Naive B cell (primary cell): ENCODE measurements at places on chromosomes 12 and 14.

DNA sequence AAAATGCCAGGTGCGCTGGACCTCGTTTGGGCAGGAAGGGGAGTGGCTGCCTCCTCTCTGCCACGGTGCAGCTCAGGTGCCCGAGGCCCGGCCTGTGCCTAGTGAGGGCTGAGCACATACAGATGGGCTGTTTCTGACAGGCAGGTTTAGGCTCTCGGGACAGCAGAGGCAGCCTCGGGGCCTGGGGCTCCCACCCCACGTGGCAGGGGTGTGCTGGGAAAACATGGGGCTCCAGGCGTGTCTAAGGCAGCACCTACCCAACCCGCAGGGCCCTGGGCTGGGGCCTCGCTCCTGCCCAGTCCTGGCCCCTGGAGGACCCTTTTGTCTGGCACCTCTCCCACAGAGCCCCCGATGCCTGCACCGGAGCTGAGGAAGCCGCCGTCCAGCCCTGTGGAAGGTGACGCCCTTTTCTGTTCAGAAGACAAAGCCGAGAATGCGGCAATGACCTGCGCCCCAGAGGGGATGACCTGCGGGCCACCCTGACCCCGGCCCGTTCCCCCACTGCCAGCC lies 76.4 kb upstream of the GALNT9 start:
- no peak for DNase-seq

DNA sequence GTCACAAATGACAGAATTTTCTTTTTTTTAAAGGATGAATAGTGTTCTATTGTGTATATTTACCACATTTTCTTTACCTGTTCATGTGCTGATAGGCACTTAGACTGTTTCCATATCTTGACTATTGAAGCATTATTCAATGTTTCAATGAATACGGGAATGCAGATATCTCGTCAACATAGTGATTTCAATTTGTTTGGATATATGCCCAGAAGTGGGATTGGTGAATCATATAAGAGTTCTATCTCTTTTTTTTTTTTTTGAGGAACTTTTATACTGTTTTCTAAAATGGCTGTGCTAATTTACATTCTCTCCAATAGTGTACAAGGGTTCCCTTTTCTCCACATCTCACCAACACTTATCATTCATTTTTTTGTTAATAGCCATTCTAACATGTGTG lies 97.9 kb upstream of the FAR2 start:
- DNase-seq: no peak

GRCh38 chr14:38947343-38947742 lies 155.7 kb downstream of the SEC23A start:
- DNase-seq: no peak

DNA sequence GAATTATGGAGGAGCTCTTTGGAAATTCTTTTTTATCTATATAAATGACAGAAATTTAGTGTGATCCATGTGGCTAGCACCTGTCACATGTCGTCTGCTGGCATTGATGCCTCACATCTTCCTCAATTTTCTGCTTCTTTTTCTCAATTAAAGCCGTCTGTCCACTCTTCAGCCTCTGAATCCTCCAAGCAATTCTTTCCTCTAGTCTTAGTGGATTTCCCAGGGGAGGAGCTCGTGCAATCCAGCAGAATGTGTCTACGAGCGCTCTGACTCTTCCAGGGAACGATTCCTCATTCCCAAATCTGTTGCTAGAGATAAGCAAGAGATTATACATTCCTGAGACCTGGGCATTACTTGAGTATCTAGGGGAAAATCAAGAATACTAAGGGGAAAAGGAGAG lies 176.6 kb downstream of the EMP1 start:
- no peak for DNase-seq

GRCh38 chr14:36880276-36880675 lies 218.6 kb downstream of the PAX9 start:
- DNase-seq: no peak

- DNase-seq: no peak
Observed at GRCh38 chr12:84789184-84789583, 123.4 kb downstream of the SLC6A15 start.

GRCh38 chr14:96445844-96446710 lies 54.1 kb downstream of the AK7 start:
- no peak for DNase-seq

- no peak for DNase-seq
Observed at GRCh38 chr12:122235741-122236140, 9.9 kb upstream of the DIABLO start.

DNA sequence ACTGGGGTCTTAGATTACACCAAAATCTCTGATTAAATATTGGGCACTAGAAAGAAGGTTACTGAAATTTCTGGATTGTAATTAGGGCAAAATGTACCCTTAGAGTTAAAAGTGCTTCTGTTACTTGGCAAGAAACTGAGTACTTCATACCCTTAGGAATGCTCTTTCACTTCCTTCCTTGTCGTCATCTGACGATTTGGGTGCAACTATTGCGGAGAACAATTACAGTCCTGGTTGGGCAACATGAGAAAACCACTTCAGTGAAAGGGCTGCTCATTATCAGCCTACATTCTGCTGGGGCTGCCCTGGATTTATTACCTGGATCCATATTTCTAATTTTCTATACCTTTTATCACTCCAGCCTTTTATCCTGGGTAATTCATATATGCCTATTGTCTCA lies 348.5 kb upstream of the MDGA2 start:
- no peak for DNase-seq

DNA sequence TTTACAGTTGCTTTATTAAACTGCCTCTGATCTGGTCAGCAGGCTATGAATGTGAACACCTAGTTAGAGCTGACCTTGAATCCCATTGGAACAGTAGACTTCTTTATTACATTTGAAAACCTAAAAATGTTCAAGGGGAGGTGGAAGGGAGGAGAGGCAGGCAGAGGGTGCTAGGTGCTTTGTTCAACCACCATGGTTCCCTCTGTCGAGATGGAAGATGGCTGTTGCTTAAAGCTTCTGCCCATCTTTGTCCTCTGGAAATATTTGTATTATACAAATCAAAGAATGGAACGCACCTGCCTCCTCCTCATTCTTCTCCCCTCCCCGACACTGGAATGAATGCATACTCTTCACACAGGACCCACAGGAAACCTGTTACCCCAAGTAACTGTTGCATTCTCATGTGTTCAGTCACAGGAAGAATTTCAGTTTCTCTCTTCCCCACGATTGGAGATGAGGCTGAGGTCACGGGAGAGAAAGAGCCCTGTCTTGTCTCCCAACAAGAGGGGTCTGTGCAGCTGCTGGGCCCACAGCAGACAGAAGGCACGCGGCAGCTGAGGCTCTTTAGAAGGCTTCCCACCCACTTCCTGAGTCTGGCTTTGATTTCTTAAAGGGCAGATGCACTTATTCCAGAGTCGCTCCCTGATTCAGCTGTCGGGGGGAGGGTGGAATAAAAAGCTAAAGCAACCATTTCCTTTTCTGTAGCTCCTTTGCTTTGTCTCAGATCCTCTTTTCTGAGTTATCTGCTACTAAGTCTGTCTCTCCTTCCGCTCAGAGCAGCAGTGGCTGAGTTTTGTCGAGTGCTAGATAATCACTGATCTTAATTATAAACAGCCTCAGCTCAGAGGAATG lies 217.9 kb upstream of the BTG1 start:
- peak; percentile 82 for DNase-seq

GRCh38 chr12:115828168-115828567 lies 449.3 kb downstream of the MED13L start:
- no peak for DNase-seq

- DNase-seq: no peak
Observed at GRCh38 chr12:6980740-6981139, 10.0 kb downstream of the EMG1 start.

GRCh38 chr12:70646850-70647249 lies 9.6 kb upstream of the PTPRB start:
- no peak for DNase-seq

- no peak for DNase-seq
Observed at GRCh38 chr14:20686386-20687143, 2.0 kb upstream of the ANG start.

- no peak for DNase-seq
Observed at GRCh38 chr12:131735153-131735456, 24.2 kb downstream of the SFSWAP start.

DNA sequence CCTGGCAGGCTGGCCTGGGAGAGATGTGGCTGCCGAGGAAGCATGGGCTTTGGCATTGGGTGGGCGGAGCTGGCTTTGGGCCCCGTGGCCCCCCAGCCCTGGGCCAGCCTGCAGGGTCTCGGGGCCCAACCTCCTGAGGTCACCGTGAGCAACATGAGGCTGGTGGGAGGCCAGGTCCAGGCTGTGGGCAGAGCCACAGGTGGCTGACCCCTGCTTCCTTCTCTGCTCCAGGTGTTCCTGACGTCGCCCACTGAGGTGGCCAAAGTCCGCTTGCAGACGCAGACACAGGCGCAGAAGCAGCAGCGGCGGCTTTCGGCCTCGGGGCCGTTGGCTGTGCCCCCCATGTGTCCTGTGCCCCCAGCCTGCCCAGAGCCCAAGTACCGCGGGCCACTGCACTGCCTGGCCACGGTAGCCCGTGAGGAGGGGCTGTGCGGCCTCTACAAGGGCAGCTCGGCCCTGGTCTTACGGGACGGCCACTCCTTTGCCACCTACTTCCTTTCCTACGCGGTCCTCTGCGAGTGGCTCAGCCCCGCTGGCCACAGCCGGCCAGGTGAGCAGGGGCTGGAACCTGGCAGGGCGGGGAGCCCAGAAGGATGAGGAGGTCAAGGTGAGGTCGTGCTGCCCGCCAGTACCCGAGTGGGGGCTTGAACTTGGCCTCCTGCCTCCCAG lies 5.5 kb downstream of the SLC25A47 start:
- DNase-seq: no peak

GRCh38 chr12:124445826-124446225 lies 121.6 kb downstream of the NCOR2 start:
- DNase-seq: no peak

GRCh38 chr12:22573181-22573580 lies 28.8 kb upstream of the C2CD5 start:
- DNase-seq: no peak

DNA sequence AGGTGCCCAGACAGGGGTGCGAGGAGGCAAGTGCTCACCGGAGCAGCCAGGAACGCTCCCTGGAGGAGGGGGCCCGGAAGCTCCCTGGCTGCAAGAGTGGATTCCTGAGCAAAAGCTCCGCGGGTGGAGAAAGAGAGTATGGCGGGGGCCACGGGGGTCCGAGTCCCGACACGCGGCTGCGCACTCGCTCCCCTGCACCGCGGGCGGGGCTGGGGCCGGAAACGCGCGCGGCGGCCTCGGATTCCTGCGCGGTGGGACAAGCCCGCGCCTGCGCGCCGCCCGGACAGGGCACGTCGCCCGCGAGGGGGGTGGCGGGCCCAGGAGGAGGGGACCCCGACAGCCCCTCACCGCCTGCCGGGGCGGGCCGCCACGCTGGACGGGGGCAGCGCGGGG lies 27.8 kb upstream of the GPR132 start:
- DNase-seq: peak; percentile 55

- no peak for DNase-seq
Observed at GRCh38 chr12:93453633-93454032, 11.9 kb upstream of the UBE2N start.

DNA sequence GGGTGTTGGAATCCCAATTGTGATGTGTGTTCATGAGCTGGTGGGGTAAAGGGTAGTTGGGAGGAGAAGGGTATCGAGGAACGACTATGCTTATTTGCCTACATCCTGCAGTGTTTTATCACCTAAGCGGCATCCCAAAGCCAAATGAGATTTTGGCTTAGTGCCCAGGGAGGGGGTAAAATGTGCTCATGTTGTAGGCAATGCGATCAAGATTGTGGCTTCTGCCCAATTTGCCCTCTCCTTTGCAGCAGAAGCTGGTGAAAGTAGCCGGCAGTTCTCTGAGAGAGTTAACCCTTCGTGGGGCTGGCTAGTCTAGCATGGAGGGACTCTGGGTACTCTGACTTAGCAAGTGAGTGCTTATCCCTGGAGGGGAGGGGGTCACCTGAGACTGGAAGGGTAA lies 753 bp downstream of the RPH3A start:
- no peak for DNase-seq

DNA sequence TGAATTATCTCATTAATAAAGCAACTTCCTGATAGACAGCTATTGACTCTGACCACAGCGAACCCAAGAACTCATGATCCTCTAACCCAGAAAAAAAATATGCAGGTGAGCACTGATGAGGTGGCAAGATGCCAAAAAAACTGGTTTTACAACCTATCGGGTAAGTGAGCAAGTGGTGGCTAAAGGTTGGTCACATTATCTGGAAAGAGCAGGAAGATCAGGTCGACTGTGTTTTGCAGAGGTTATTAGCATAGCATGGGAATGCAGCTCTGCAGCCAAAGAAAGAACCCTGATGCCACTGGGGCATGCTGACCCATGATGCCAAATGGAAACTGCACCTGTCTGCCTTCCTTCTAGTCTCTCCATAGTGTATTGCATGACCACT lies 23.5 kb downstream of the BHLHE41 start:
- DNase-seq: no peak

DNA sequence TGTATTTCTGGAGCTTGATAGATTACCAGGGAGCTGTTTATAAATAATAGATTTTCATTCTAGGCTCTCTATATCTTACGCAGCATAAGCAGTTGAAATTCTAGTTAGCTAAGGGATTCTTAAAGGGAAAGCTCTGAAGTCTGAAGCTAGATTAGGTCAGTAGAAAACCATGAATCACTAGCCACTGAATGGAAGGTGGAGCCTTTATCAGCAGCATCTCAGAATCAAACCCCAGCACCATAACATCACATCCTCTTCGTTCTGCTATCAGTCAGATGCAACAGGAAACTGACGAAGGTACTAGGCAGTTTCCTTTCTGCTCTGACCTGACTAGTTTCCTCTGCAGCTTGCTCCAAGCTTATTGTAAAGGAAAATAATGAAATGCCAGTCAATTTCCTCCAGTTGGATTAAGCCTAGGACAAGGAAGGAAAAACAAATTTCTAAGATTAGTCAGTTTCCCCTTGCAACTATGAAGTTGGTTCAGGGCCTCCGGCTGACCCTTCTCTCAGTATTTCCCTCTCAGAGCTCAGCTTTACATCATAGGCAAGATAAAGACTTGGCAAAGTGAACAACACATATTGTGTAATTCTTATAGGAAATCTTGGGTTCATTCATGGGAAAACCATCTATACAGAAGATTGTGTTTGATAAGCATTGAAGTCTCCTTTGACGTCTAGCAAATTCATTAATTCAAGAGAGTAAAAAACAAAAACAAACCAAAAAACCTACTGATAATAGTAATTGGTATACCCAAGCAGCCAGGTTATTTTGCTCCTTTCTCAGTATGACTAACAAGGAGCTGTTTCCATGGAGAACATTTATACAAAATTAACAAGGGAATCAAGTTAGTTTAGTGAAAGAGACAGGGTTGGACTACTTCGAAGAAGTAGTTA lies 43.4 kb upstream of the CFAP54 start:
- peak; percentile 29 for DNase-seq

GRCh38 chr12:132559652-132560363 lies 50.6 kb downstream of the LRCOL1 start:
- peak; percentile 38 for DNase-seq

- DNase-seq: no peak
Observed at GRCh38 chr12:119512772-119513497, 80.6 kb upstream of the TMEM233 start.

- DNase-seq: no peak
Observed at GRCh38 chr14:56515739-56516138, 63.9 kb upstream of the TMEM260 start.

DNA sequence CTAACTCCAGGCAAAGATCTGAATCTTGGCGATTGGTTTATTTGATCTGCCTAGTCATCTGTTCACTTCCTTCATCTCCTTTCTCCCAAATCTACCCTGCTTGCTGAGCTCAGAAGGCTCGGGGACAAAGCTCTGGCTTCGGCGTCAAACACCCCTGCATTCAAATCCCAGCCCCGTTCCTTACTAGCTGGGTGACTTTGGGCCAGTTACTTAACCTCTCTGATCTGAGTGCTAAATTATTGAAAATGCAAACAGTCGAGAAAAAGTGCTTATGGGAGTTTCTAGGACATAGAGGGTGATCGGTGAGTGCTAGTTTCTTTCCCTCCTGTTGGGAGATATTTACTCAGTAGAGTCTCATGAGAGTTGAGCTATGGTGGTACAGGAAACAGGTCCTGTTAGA lies 121.2 kb upstream of the RFLNA start:
- DNase-seq: no peak
